NCI-H1694 treated with DMSO at 0.1 percent for 48 hours (cell line): ENCODE measurements at places on chromosomes 12 and 14.

DNA sequence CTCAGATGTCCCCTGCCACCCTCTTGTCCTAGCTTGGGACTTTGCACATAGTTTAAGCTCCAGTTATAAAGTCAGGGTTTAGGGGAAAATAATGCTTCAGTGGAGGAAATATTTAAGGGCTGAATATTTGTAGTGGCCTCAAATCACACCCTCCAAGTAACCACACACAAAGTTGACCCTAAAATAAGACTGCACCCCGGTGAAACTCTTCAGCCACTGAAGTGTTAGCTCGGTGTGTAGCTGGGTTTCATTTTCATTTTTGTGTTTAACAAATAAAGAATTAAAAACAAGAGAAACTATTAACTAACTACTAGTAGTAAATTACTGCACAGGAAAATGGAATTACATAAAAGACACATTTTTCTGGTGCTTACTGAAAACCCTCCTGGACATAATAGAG is 14.8 kb upstream of the BCL11B start:
- no peak for DNase-seq

GRCh38 chr14:105859717-105860614 is 333.6 kb downstream of the TMEM121 start:
- no peak for DNase-seq

DNA sequence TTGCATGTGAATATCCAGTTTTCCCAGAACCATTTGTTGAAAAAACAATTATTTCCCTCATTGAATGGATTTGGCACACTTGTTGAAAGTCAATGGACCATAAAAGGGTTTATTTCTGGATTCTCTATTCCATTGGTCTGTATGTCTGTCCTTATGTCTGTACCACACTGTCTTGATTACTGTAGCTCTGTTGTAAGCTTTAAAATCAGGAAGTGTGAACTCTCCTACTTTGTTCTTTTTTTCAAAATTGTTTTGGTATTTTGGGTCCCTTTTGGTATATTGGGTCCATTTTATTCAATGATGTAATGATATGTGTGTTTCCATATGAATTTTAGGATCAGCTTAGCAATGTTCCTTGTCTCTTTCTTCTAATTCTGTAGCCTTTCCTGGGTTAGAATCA is 64.8 kb downstream of the PPP2R5C start:
- DNase-seq: no peak

GRCh38 chr12:116113398-116114130 is 163.9 kb downstream of the MED13L start:
- DNase-seq: no peak

GRCh38 chr12:98990648-98991047 is 345.6 kb downstream of the APAF1 start:
- DNase-seq: no peak

DNA sequence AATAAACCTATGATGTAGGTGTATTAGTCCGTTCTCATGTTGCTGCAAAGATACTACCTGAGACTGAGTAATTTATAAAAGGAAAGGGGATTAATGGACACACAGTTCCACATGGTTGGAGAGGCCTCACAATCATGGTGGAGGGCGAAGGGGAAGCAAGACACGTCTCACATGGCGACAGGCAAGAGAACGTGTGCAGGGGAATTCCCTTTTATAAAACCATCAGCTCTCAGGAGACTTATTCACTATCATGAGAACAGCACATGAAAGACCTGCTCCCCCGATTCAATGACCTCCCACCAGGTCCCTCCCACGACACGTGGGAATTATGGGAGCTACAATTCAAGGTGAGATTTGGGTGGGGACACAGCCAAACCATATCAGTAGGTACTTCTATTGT is 58.7 kb upstream of the DICER1 start:
- DNase-seq: no peak

GRCh38 chr12:54039417-54040147 is 6.7 kb downstream of the HOXC5 start:
- no peak for DNase-seq

DNA sequence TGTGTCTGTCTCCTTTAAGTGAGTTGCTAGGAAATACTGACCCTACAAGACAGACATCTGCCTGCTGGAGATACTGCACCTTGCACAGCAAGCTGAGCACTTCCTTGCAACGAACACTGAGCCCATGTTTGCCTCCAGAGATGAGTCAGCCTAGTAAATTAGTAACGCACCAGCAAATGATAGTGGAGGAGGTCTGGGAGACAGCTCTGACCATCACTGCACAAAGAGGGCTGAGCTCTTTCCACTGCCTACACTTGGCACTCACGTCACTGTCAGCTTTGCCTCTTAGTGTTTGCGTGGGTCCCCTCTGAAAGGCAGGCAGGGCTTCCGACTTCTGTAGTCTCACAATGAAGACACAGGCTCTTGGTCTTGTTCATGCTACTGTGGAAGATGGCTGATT is 109.0 kb downstream of the APAF1 start:
- no peak for DNase-seq

DNA sequence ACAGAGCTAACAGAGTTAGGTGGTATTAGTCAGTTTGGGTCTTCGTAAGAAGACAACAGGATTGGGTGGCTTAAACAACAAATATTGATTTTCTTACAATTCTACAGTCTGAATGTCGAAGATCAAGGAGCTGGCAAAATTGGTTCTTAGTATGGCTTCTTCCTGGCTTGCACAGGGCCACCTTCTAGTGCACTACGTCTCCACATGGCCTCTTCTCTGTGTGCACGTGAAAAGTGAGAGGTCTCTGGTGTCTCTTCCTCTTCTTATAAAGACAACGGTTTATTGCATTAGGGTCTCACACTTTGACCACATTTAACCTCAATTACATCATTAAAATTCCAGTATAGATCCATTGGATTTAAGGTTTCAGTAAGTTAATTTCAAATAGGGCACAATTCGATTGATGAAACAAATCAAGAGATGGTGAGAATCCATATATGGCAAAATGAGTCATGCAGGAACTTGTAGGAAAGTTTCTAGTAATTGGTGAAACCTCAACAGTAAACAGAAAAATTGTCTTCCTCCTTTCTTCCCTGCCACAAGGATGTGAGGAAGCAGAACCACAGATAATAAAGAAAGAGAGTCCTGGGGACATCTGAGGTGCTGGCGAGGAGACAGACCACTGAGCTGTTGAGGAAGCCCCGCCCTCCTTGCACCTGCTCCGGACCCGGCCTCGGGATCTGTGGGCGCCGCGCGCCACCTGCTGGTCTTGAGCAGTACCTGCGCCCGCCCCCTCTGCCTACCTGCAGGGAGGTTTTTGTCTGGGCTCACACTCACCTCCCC is 846.7 kb downstream of the TMEM121 start:
- DNase-seq: peak; percentile 42

DNA sequence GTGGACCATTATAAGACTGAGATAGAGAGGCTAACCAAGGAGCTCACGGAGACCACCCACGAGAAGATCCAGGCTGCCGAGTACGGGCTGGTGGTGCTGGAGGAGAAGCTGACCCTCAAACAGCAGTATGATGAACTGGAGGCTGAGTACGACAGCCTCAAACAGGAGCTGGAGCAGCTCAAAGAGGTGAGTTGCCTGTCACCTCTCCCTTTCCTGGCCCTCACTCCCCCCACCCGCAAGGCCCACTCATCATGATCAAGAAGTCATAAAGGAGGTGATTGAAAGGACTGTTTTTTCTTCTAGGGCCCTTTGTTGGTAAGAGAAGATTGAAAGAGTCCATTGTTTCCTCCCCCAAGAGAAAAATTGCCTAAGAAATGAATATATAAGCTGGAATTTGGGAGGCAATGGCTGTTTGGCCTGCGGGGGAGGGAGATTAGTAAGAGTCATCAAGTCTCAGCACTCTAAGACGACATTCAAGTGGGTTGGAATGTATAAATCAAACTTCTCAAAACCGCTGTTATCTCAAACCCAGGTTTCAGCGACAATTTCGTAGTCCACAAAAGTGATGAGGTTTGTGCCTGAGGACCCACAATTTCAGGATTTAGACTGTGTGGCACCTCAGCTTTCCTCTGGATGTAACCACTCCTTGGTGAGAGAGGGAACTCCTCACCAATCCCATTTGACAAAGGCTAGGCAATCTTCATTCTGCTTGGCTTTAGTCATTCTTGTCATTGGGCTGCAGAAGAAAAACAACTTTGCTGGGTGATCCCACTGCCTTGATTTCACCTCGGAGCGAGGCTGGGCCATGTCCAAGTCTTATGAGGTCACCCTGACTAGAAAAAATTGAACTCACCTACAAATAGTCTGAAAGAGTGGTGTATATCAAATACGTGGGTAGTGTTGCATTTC is 966 bp downstream of the BICD1 start:
- DNase-seq: peak; percentile 70

DNA sequence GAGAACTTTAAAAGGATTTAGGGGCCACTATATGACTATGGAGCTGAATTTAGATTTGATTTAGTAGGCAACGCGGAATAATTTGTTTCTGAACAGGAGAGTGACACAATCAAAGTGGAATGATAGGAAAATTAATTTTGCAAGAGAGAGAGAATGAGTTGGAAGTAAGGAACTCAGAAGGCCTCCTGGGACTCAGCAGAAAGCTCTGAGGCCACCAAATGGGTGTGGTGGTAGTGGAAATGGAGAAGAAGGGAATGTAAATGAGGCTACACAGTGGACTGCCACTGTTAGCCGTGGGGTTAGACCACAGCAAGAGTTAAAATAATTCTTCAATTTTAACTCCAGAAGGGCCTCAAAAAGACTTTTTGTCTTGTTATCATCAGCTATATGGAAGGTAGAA is 102.7 kb downstream of the LRRK2 start:
- DNase-seq: no peak

GRCh38 chr12:109232731-109233130 is 76.4 kb downstream of the FOXN4 start:
- DNase-seq: no peak

- DNase-seq: no peak
These were observed 166.3 kb downstream of the KIF26A start for GRCh38 chr14:104304451-104305351.

DNA sequence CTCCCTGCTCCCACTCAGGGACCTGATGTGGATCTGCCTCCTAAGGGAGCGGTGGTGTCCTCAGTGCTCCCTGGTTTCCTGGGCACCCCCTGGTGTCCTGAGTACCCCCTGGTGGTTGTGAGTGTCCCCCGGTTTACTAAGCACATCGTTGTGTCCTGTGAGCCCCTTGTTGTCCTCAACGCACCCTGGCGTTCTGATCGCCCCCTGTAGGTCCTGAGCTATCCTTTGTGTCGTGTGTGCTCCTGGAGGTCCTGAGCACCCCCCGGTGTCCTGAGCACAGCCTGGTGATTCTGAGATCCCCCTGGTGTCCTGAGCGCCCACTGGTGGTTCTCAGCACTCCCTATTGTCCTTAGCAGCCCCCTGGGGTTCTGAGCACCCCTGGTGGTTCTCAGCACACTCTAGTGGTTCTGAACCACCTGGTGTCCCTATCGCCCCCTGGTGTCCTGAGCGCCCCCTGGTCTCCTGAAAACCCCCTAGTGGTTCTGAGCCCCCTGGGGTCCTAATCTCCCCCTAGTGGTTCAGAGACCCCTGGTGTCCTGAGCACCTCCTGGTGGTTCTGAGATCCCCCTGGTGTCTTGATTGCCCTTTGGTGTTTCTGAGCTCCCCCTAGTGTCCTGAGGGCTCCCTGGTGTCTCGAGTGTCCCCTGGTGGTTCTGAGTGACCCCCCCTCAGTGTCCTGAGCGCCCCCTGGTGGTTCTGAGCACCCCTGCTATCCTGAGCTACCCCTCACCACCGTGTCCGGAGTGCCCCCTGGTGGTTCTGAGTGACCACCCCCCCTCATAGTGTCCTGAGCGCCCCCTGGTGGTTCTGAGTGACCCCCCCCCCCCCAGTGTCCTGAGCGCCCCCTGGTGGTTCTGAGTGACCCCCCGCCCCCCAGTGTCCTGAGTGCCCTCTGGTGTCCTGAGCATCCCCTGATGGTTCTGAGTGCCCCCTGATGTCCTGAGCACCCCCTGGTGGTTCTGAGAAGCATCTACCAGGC is 615.1 kb downstream of the TMEM121 start:
- DNase-seq: no peak

- no peak for DNase-seq
These were observed 5.1 kb downstream of the AHNAK2 start for GRCh38 chr14:104973135-104973384.

GRCh38 chr12:123667771-123668170 is 3.1 kb upstream of the TCTN2 start:
- DNase-seq: no peak

- no peak for DNase-seq
These were observed 210.8 kb upstream of the NPAS3 start for GRCh38 chr14:32727832-32728231.

GRCh38 chr14:56211844-56212243 is 93.6 kb downstream of the PELI2 start:
- DNase-seq: no peak

GRCh38 chr12:75438059-75438754 is 42.3 kb upstream of the GLIPR1 start:
- no peak for DNase-seq

DNA sequence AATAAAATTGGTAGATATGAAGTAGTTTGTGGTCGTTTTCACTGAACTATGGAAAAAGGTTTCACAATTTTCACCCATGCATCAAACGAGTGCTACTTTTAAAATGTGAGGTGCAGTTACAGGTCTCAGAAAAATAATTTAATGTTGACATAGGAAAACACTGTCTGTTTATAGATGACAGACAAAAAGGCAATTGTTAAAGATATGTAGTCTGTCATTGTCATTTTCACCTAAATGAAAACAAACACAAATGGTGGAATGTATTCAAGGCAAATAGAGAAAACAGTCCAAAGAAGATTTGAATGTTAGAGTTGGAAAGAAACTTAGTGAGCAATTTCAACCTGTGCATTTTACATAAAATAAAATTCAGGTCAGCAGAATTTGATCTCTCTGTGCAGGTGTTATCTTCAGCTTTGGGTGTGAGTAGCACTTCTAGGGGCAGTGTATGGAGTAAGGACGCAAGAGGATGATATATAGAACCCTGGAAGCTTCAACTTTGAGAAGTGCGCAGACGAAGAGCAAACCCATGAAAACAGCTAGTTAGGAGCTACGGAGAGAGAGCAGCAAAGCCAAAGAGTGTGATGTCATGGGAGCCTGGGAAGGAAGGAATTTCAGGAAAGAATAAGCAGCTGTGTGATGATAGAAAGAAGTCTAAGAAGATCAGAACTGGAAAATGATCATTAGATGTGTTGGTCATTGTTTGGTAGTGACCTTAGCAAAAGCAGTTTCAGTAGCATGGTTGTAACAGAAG is 6.2 kb downstream of the RERG start:
- no peak for DNase-seq

DNA sequence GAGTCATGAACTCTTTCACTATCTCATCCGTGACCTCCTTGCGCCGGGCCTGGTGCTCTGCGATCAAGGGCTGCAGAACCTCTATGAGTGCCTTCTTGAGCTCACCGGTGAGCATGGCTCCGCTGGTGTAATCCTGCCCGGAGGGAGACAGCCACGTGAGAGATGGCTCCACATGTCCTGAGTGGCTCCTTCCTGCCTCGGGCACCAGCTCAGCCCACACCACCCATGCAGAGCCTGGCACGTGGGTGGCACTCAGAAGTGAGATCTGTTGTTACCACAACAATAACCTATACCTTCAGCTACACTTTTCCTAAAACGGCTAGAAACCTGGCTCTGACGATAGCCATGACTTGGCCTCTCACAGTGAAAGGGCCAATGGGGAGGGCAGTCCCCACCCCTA is 11.8 kb downstream of the SLC25A47 start:
- DNase-seq: no peak

GRCh38 chr12:104553421-104553820 is 96.7 kb downstream of the CHST11 start:
- no peak for DNase-seq
